ENCODE measurements at places on chromosomes 1 and 21. TPM values are rescaled to one million over a fixed set of nuclear protein-coding genes. Genes with fewer than 3 reads are reported as not detected.

The TRAF3IP3 gene
- 392 TPM for total RNA-seq

The EDN2 gene
- not detected for total RNA-seq

The NMNAT2 gene
- total RNA-seq, result not detected

The KCNA3 gene
- 68.4 TPM for total RNA-seq

The ABCA4 gene
- total RNA-seq, result not detected

DNA sequence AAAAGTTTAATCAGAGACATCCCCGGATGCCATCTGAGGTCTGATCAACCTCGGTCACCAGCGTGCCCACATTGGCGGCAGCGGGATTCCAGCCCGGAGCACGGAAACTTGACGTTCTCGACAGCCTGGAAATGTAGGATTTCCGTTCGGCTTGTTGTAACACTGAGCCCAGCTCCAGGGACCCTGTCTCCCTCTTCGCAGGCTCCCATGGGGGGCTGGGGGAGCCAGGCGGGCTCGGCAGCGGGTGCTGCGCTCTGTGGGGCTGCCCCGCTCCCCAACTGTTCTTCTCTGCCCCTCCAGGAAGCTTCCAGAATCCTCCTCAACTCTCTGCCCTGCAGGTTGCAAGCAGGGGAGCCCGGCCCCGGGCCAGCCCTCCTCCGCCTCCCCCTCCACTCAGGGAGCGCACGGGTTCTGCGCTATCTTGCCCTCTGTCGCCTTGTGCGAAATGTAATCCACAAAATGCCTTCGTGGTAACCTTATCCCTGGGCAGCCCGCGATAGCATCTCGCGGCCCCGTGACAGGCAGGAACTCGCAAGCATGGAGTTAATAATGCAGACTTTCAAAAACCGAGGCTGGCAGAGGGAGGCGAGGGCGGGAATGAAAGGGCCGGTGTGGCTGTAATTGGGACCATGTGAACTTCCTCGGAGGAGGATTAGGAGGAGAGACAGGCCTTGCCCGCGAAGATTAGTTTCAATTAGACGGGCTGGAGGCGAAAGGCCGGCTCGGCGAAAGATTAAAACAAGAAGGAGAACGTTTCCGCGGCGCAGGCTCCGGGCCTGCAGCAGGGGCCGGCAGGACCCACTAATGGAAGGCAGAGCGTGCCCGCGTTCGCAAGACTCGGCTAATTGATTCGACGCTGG is 53.9 kb upstream of the TTC34 start:
- no peak for DNase-seq

DNA sequence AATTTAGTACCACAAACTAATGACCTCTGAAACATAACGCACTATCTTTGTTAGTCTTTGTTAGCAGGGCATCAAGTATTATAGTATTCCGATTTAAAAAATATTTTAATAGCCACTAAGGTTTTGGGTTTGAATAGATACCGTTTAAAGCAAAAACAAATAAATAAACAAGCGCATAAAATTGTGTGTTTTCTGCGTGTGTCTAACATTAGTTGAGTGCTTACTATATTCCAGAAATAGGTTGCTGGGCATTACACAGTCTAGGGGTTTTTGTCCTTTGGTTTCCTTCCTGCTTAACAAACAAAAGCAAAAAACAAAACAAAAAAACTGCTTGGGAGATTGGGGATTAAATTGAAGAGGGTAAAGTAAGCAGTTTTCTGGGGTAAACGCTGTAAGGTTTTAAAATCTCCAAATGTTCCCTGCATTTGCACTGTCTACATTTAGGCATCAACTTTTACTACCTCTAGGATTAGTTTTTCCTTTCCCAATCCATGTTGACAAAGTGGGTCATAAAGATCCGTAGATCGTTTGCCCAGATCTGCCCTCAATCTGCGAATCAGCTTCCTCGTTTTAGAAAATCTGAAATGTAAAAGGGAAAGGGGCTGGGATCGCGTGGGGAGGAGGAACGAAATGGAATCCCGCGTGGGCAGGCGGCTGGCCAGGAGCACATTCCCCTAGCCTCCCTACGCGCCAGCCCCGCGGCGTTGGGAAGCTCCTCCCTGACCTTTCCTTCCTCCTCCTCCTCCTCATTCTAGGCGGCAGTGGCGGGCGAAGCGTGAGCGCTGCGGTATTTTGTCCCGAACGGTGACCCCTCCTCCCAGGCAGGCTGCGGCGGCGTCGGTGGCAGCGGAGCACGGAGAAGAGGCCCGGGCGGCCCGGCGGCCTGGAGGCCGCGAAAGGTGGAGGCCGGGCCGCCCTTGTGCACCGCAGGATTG is at the start of gene KCTD3:
KCTD3 (plus strand) TSS at position 749 of the 935 bp plus-strand sequence. CDS start 382 bp downstream, outside the sequence.
- peak; percentile 56 for DNase-seq

GRCh38 chr1:27446496-27447020 is 43.4 kb downstream of the WASF2 start:
- no peak for DNase-seq

DNA sequence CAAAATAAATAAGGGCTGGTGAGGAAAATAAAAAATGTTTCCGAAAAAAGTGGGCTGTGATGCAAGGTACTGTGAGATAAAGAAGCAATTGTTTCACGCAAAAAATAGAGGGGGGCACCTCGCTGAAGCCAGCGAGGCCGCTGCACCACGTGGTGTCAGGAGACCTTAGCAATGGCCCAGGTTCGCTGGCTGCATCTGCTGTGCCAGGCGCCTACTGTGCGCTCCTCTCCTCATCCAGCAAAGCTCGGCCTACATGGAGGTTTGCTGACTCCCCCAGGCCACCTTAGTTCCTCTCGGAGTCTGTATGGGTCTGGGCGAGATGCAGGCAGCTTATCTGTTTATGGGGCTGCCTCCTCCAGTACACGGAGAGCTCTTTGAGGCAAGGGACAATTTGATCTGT is 119.6 kb downstream of the NR5A2 start:
- no peak for DNase-seq

DNA sequence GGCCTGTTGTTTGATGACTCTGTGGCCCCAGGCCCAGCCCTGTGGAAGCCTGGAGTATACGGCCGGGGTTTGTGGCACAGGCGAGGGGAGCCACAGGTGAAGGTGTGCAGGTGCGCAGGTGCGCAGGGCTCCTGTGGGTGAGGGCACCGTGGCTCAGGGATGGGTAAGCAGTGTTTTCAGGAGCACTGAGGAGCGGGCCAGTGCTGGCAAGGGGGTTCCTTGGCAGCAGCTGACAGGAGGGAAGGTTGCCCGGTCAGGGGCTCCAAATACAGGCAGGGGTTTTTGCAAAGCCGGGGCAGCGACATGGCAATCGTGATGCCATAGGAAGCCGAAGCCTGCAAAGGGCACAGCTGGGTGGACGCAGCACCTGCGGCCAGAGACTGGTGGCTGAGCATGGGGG is 20.7 kb downstream of the AGPAT3 start:
- DNase-seq, result no peak

DNA sequence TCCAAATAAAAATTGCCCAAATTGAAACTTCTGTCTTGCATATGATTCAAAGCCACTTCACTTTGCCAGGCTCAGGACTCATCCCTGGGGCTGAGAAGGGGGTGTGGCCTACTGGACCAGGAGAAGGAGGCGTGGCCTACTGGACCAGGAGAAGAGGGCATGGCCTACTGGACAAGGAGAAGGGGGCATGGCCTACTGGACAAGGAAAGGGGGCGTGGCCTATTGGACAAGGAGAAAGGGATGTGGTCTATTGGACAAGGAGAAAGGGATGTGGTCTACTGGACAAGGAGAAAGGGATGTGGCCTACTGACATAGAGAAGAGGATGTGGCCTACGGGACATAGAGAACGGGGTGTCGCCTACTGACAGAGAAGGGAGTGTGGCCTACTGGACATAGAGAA is 405.3 kb downstream of the RRAGC start:
- DNase-seq, result no peak

DNA sequence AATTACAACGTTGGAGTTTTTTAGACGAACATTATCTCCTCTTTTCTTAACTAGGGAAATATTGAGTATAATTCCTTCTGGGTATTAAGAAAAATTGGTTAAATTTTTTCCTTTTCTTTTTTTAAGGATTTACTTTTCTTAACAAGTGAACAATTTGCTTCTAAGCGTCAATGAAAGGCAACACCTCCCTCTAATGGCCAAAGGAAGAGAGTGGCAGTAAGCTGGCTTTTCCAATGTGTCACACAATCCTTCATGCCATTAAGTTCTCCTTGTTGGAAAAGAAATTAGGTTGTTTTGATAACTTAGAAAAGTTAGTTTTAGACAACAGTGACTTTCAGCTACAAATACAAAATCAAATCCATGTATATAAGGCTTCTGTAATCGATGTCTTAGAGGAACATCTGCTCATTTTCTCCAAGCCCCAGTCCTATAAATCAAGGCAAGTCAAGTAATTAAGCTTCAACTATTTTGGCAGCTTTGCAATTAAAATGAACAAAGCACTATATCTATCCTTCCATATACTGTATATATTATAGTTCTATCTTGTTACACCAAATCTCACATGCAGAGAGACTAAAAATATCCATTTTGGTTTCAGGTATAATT is 62.8 kb downstream of the EDEM3 start:
- no peak for DNase-seq

- no peak for DNase-seq
Observed at GRCh38 chr1:209404577-209404976, 178.9 kb upstream of the CAMK1G start.

GRCh38 chr1:231694465-231695077 is 68.0 kb downstream of the DISC1 start:
- no peak for DNase-seq

DNA sequence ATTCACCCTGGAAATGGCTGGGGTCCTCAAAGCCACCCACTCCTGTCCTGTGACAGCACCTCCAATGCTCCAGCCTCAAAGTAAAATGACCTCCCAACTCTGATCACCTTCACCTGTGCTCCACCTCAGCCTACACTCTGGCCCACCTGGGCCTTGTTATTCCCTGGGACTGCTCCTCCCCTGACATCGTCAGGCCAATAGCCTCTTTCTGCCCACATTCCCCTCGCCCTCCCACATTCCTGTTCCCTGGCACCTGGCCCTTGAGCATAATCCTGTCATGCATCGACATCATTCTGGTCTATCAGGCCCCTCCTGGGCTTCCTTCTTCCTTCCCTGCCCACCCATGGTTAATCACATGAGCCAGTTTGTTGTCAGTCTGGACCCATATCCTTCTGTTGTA is 13.2 kb upstream of the BCAR3 start:
- DNase-seq, result no peak

DNA sequence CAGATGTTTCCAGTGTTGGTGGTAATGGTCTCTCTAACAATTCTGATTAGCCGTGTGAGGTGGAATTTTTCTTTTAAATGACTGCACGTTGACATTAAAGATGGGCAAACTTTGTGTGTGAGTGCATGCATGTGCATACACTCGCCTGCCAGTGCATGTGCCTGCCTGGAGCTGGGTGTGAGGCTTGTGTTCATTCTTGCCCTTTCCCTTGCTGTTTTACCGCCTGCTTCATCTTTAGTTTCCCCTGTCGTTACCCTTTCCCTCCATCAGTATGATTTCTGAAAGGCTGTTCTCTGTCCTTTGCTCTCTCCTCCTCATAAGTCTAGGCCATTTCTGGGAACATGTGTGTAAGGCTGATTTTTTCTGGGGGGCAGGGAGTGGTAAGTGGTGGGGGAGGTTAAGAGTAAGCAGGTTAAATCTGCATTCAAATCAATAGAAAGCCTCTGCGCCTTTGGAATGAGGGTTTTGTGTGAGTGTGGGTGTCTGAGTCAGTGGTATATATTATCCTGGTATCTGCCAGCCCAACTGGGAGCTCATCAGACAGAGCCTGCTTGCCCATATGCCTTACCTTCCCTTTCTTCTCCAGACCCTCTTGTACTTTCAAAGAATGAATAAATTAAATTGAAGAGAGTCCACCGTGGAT is 112.5 kb downstream of the PBX1 start:
- no peak for DNase-seq

DNA sequence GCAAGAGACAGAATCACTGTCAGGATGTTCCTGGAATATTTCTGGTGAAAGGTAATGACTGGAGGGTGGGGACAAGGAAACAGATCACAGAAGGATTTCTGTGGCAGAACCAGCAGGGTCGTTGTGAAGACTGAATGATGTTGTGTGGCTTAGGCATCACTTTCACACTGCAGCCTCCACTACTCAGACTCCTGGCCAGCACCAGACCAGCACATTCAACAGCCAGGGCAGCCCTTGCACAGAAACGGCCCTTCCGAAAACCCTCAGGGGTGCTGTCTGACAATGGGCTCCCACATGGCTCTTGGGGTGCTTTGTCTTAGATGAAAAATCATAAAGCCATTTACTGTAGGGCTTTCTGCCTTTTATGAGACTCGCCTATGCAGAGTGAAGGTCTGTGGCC is 3.8 kb upstream of the RAB7B start:
- DNase-seq, result no peak

GRCh38 chr1:218377143-218377660 is 32.1 kb downstream of the TGFB2 start:
- DNase-seq, result no peak

DNA sequence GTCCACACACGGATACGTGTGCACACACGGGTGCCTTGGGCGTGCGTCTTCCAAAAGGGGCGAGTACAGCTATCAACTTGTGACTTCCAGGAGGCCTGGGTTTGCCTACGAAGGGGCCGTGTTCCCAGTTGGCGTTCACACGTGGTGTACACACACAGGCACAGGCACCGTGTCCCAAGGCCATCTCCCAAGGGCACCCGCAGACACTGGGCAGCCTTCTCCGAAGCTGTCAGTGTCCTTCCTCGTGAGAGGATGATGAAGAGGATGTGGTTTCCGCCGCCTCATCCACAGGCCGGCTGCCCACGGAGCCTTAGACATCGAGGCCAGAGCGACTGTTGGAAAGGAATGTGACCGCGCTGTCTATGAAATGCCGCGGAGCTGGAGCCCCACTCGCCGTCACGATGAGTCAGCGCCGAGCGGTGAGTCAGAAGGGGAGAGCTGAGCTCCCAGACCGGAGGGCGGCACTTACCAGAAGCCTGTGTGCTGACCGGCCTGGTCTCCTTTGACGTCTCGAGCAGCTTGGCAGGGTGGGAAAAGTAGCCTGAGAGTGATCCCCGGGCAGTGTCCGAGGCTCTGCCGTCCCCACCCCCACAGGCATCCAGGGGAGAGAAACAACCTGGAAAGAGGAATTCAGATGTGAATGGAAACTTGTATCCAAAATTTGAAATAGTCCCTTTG is 141.4 kb upstream of the ARHGEF16 start:
- DNase-seq, result no peak

DNA sequence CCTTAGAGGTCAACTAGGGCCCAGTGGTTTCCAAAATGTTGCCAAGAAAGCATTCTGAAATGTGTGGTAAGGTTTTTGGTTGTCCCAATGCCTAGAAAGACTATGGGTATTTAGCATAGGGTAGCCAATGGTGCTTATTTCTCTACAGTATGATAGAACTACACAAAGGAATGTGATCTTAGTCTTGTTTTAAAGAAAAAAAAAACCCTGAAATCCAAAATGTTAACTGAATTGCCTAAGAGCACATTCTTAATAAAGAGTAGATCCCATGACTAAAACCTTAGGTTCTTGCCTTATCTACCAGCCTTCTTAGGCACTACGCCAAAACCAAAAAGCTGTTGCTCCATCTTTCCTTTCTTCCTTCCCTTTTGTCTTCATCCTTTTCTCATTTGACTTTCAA is 428.2 kb downstream of the MRPL39 start:
- no peak for DNase-seq

GRCh38 chr1:115642168-115643072 is 650 bp downstream of the VANGL1 start:
- peak; percentile 69 for DNase-seq
